CD4-positive, alpha-beta T cell treated with Interleukin-4 for 1 hour (primary cell): ENCODE measurements at places on chromosomes 13 and 19.
A peak's percentile ranks its signal among the peaks of the same experiment; 100 is the strongest.

- DNase-seq, result peak; percentile 33
These were observed 21.5 kb downstream of the EBPL start for GRCh38 chr13:49669735-49670309.

DNA sequence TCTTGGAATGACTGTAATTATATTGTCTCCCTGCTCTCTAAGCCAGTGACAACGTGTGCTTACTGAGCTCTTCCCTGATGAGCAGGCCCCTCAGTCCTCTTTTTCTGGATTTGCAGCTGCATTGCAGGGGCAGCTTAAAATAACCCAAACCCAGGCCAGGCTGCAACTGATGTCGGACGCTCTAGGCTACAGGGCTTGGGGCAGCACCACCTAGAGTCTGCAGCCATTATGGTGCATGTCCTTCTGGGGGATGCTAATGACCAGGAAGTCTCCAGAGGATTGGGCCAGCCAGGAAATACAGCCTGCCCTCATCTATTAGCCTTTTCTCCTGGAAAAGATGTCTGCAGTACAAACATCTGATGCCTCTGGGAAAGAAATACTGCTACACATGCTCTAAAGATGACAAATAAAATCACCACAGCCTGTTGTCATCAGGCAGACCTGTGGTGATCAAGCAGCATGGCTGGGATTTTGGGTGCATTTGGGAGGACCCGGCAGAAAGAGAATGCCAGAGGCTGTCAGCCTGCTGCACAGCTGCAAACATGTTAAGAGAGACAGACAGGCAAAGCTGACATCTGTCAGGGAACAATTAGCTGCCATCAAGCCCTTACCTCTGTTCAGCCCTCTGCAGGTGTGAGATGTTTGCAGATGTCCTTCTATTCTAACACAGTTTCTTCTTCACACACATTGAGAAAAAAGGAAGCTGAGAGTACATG lies 51.8 kb downstream of the CCDC70 start:
- no peak for DNase-seq

GRCh38 chr19:10891405-10892086 lies 20.2 kb downstream of the CARM1 start:
- DNase-seq, result no peak

GRCh38 chr13:73129023-73129422 lies 70.2 kb downstream of the KLF5 start:
- DNase-seq, result no peak

GRCh38 chr13:23644527-23645138 lies 74.4 kb downstream of the TNFRSF19 start:
- DNase-seq, result no peak

DNA sequence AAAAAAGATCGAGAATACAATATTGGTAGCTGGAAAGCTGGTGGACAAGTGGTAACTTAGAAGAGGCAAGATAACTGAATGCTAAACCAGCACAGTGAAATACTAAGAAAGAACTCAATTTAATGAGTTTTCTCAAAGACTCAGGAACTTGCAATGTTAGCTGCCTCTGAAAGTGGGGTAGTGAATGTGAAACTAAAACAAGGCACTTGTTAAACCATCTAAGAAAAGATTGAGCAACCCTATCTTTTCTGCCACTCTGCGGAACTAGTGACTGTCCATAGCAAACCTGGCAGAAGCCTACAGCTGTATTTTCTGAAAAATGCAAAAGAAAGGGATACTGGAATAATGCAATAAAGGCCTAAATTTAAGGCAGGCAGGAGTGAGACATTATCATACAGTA lies 1574.4 kb upstream of the PRR20A start:
- DNase-seq, result no peak

GRCh38 chr13:114161644-114162532 lies 17.2 kb upstream of the CFAP97D2 start:
- peak; percentile 50 for DNase-seq

DNA sequence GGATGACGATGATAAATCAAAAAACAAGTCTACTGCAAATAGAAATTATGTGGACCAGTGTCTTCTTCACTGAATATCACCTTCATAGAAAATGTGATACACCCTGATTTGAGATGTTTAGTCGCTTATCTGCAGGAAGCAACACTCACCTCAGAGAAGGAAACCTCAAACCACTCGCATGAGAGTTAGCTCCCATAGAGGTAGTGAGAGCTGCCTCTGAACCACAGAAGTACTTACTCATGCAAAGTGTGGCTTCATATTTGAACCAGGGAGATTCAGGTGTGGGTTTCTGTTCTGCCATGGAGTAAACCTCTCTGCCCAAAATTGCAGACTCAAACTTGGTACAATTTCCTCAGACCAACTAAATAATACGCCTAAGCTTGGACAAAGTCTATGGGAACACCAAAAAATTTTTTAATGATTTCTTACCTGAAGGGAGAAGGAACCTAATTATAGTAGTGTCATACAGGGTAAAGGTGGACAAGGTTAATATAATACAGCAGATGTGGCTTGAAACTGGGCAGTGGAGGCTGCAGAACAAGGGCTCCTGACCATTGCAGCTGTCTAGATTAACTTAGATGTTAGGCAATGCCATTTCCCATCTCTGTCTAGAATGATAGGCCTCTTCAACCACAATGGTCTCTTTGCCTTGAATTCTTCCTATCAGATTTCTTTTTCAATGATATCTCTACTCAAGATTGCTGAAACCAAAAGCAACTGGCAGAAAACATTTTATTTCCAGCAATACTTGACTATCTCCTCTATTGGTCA lies 29.6 kb upstream of the RCBTB2 start:
- DNase-seq, result peak; percentile 76

GRCh38 chr13:110737555-110737954 lies 24.1 kb downstream of the ING1 start:
- no peak for DNase-seq

- DNase-seq, result no peak
These were observed 19.3 kb downstream of the COL4A2 start for GRCh38 chr13:110326263-110326904.

DNA sequence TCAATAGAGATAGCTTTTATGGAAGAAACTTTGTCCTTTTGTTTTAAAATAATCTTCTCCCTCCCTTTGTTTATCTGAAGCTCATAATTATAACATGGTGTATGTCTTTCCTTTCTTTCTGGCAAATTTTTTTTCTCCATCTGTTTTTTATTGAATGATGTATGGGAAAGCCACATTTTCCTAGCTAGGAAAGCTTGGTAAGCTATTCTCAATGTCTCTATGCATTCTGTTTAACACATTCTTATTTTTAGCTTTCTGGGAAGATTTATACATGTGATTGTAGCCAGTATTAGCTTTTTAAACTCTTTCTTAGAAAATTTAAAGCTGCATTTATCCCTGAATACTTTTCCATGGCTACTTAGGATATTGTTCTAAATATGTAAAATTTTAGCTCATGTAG lies 124.9 kb upstream of the CSNK1A1L start:
- DNase-seq, result no peak

- DNase-seq, result no peak
These were observed 7.9 kb upstream of the FCGBP start for GRCh38 chr19:39942366-39942730.

GRCh38 chr19:47542030-47542475 lies 27.2 kb upstream of the NAPA start:
- DNase-seq, result no peak

GRCh38 chr19:50969413-50969760 lies at the start of gene KLK6:
TSS of gene KLK6 (minus strand) at chr19:50969591. CDS start at chr19:50968104, 1,487 bp downstream.
- DNase-seq, result no peak

DNA sequence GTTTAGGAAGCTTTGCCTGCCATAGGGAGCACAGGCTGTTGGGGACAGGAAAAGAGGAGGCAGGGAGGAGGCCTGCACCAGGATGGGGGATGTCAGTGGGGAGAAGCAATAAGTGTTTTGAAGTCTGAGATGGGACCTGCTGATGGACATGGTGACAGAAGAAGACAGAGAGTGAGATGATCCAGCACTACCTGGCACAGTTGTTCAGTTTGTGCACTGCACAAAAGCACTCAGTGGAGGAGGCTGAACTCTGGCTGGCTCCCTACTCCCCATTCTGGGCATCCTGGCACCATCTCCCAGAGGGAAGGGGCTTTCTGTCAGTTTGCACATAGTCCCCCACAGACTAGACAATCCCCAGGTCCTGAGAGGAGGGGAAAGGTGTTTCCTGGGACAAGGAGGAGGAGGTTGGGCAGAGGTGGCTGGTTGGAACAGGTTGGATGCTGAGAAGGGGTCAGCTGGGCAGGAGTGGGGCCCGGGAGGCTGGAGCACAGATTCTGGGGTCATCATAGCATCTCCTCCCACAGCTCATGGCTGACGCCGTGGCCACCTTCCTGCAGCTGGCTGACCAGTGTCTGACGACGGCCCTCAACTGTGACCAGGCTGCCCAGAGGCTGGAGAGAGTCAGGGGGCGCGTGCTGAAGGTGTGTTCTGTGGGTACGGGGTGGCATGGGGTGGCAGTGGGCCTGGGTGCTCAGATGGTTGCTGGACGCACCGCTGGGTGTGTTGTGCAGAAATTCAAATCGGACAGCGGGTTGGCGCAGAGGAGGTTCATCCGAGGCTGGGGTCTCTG lies 12.5 kb upstream of the COLGALT1 start:
- DNase-seq, result no peak

- DNase-seq, result no peak
These were observed 432.5 kb downstream of the FGF9 start for GRCh38 chr13:22103046-22104027.

DNA sequence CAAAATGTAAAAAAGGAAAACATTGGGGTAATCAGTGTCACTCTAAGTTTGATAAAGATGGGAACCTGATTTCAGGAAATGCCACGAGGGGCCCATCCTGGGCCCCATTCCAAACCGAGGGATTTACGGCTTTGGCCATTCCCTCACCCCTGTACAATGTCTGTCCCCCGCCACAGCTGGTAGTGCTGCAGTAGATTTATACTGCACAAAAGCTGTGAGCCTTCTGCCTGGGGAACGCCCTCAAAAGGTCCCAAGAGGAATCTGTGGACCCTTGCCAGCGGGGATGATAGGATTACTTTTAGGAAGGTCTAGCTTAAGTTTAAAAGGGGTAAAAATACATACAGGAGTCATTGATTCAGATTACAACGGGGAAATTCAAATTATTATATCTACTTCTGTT lies 173.4 kb upstream of the SGCG start:
- no peak for DNase-seq

GRCh38 chr13:32252812-32253438 lies 62.2 kb downstream of the ZAR1L start:
- DNase-seq, result no peak

- no peak for DNase-seq
These were observed 4.8 kb downstream of the PIAS4 start for GRCh38 chr19:4012092-4012974.

- peak; percentile 68 for DNase-seq
These were observed 4.9 kb downstream of the ZAR1L start for GRCh38 chr13:32310134-32310706.

DNA sequence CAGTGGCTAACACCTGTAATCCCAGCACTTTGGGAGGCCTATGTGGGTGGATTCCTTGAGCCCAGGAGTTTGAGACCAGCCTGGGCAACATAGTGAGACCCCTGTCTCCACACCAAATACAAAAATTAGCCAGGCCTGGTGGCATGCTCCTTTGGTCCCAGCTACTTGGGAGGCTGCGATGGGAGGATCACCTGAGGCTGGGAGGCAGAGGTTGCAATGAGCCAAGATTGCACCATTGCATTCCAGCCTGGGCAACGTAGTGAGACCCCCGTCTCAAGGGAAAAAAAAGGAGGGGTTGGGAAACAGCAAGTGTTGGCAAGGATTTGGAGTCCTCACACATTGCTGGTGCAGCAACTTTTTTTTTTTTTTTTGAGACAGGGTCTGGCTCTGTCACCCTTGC lies 19.2 kb downstream of the SPTBN4 start:
- no peak for DNase-seq

DNA sequence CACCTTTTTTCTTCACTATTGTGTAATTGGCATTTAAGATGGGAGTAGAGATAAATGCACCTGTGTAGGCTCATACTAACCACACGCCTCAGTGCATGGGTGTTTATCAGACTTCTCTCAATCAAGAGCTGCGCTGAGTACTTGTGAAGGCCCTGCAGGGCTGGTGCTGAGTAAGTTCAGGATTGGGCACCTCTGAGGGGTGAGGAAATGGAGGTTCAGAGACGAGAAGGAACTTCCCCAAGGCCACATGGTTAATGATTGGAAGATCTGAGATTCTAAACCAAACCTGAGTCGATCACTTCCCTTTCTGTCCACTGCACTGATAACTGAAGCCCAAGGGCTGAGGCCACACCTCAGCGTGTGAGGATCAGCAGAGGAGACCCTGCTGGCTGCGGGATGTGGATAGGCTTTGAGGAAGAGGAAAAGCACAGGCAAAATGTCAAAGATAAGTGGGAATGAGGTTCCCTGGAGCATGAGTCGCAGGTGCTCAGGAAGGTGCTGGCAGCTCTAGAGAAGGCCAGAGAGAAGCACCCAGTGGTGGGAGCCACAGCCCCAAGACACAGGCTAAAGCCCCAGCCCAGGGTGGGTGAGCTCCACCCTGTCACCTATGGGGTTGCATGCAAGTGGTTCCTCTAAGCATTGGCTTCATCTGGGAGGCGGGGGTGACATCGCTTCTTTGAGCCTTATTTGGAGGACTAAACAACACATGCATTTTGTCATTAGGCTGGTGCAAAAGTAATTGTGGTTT lies 32.3 kb upstream of the GJB6 start:
- no peak for DNase-seq

GRCh38 chr19:1584500-1585242 lies 8.0 kb downstream of the MBD3 start:
- DNase-seq, result no peak

DNA sequence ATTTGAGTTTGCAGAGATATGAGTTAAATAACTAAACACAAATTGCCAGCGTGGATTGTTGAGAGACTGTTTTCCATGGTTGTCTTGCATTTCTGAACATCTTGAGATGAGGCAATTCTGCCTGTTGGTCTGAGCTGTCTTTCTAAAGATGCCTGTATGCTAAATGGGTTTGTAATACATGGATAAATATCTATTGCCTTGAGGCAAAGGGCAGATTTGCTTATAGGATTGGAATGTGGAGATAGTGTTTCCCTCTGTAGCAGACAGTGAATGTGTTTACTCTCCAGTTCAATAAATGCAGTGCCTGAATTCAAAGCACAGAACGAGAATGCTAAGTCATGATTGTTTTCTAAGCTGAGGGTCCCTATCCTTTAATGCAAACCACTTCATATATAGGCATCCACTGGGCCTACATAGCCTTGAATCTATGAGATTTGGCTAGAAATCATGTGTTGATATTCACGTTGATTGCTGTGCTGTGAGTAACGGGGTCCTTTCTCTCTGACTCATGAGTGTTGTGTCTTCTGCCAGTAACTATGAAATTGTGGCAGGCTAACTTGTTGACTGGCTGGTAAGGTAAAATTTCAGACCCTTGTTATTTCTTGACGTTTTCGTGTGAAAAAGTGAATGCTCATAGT lies 2554.8 kb downstream of the PCDH9 start:
- DNase-seq, result no peak

- DNase-seq, result no peak
These were observed 43.1 kb downstream of the RASA3 start for GRCh38 chr13:114089341-114089740.
